ENCODE measurements at places on chromosomes 13 and 19. TPM values are rescaled to one million over a fixed set of nuclear protein-coding genes. Genes with fewer than 3 reads are reported as not detected.

DNA sequence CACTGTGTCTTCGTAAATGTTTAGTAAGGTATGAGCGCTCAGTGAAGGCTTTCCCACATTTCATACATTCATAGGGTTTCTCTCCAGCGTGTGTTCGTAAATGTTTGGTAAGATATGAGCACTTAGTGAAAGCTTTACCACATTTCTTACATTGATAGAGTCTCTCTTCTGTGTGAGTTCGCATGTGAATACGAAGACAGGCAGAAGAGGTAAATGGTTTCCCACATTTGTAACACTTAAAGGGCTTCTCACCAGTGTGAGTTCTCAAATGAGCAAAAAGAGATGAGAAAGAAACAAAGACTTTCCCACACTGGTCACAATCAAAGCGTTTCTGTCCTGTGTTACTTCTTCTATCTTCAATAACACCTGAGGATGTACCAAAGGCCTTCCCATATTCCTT, 31.3 kb downstream of the ZNF560 start:
- no peak for DNase-seq

DNA sequence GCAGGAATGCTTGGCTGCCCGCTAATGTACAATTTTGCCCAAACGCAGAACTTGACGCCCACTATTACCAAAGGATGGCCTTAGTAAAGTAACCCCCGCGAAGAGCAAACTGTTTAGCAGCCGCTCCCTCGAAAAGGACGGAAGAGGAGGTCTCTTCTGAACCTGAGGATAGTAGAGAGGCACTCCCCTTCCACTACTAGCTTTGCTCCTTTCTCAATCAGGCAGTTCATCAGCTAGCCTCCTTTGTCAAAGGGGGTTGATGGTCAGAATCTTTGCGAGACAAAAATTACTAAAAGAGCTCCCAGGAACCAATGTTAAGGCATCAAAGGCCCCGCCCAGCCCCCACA, 534 bp downstream of the CAB39L start:
- no peak for DNase-seq

DNA sequence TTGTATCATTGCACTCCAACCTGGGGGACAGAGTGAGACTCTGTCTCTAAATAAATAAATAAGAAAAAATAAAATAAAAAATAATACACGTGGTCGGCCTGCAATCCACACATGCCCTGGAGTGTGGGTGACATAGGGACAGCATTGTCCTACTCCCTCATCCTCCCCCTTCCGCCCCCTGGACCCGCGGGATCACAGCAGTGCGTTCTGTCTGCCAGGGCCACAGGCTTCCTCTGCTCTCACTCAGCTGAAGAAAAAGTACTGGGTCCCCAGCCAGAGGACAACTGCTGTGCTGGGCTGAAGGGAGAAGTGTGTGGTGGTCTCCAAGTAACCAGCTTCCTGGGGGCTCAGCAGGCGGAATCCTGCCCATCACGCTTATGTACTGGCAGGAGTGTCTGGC, 6.3 kb downstream of the BCAT2 start:
- no peak for DNase-seq

DNA sequence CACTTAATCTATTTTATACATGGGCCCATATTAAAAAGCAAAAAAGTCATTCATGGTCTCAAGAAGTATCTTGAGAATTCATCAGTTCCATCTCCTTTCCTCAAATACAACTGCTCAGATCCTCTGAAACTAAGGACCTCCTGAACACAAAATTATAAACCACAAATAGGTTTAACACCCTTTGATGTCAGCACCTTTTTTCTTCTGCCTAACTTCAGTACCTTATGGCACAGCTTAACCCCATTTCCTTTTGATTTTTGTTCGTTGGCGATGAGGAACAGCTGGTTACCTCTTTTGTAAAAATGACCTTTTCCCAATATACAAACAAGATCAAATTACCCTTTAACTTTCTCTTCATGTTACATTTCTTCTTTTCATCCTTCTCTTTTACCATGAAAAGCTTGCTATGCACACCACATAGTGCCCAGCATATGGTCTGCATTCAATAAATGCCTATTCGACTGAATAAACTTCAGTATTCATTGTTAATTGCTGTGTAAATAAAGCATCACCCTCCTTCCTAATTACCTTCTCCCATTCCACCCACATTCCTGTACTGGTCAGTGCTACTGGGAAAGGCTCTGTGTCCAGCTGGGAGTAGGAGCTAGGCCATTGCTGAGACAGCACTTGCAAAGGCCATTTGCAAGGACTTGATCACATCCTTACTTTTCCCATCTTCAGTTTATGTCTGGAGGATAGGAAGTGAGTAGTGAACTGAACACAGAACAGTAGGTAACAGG, 317.9 kb downstream of the SHISA2 start:
- no peak for DNase-seq

- no peak for DNase-seq
Observed at GRCh38 chr13:52906122-52906903, 57.9 kb upstream of the PCDH8 start.

GRCh38 chr13:48175185-48175584, 57.8 kb upstream of the ITM2B start:
- no peak for DNase-seq

DNA sequence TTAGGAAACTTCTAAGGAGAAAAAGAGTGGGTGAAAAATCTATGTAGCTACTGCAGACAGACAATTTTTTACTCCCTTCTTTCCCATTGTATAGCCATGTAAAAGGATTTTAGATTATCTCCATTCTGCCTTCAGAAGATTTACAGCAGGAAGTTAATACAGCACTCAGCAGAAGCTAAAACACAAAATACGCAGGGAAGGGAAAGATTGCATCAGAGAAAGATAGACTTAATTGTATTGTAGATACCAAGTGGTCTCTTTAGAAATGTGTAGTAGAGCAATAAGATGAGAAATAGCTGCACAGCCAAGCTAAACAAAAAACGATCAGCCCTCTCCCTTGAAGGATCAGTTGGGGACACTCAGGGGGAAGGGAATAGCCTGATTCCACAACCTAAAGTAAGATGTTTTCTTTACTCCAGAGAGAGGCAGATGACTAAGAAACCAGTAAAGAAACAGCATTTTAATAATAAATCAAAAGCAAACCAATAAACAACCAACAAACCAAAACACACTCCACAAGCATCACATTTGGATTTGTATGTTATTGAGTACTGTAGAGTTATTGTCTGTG, 236.7 kb upstream of the SLITRK1 start:
- no peak for DNase-seq

DNA sequence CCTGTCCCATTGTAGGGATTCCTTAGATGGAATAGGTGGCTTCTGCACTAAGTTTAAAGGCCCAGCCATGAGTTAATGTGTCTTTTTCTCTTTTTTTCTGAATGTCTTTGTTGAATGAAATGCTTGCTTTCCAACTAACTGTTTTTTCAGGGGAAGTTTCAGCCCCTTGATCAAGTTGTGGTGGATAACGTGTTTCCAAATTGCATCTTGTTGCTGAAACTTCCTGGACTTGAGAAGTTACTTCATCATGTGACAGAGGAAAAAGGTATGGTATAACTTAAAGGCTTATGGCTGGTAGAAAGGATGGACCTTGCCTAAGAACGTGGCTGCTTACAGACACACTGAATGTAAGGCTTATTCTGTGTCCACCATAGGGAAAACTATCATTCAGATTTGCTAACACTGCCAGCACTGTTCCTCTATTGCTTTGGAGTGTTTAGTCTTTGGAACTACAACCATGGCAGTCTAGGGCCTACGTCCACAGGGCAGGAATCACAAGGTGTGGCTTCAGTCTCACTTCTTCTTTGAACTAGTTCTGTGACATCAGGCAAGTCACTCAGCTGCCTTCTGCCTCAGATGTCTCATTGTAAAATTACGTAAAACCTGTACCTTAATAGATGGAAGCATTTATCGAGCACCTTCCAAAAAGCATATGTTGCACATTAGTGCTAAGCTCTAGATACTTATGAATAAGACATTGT, 25.3 kb downstream of the RNASEH2B start:
- DNase-seq, result no peak

DNA sequence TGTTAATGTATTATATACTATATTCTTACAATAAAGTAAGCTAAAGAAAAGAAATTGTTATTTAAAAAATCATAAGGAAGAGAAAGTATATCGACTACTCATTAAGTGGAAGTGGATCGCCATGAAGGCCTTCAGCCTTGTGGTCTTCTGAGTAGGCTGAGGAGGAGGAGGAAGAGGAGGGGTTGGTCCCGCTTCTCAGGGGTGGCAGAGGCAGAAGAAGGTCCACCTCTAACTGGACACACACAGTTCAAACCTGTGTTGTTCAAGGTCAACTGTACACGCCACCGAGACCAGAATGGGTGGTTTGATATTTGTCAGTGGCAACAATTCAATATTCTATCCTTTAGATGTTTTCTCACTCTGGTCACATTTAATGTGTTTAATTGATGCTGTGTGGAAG, 67.2 kb downstream of the ALOX5AP start:
- no peak for DNase-seq

DNA sequence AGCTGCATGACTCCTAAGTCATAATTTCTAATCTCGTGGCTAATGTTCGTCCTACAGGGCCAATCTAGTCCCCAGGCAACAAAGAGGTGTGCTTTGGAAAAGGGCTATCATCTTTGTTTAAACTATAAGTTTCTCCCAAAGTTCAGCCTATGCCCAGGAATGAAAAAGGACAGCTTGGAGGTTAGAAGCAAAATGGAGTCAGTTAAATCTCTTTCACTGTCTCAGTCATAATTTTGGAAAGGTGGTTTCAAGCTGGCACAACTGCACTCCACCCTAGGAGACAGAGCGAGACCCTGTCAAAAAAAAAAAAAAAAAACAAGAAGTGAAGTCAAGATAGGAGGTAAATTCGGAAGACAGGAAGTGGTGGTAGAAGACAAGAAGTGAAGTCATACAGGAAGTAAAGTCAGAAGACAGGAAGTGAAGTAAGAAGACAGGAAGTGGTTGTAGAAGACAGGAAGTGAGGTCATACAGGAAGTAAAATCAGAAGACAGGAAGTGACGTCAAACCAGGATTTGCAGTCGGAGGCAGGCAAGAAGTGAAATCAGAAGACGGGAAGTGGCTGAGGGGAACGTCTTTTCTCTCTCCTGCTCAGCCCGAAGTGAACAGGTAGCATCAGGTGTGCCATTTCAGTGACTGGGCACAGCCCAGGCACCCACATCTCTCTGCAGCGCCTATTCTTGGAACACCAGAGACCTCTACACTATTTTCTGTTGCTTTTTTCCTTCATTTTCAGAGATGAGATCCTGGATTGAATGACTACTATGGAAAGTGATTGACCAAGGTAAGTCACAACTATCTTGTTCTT, 32.2 kb downstream of the GP6 start:
- no peak for DNase-seq

DNA sequence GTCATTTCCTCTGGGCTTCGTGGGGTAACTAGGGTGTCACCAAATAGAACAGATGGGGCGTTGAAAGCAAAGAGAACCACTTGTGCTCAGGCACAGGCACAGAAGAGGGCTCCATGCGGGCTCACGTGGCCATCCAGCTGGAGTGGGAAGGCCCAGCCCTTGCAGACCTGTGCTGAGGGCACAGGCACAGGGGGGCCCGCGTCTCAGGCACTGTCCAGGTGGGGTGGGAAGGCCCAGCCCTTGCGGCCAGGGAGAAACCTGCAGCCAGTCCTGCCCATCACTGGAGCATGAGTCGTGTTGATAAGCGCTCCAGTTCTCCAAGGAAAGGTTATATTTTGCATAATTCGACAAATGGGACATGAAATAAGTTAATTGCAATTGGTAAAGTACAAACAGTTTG, 57.5 kb downstream of the SLC7A9 start:
- no peak for DNase-seq

GRCh38 chr13:113337556-113337955, 26.4 kb downstream of the GRTP1 start:
- peak; percentile 64 for DNase-seq

DNA sequence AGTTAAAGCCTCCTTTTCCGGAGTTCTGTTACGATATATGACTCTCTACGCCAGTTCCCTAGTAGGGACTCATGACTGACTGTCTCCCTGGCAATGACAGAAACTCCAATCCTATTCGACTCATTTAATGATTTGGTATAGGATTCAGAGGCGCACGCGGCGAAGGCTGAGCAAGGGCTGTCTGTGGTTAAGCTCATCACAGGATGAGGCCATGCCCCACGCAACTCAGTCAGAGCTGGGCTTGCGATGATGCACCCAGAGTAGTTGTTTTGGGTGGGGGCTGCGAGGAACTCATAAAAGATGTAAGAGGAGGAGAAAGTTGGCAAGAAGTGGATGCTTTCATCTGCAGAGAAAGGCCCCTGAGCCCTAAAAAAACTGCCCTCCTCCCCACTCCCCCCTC, 468 bp upstream of the SERTM1 start:
- DNase-seq, result no peak

- DNase-seq, result no peak
Observed at GRCh38 chr13:24802074-24802473, 38.1 kb downstream of the RNF17 start.

DNA sequence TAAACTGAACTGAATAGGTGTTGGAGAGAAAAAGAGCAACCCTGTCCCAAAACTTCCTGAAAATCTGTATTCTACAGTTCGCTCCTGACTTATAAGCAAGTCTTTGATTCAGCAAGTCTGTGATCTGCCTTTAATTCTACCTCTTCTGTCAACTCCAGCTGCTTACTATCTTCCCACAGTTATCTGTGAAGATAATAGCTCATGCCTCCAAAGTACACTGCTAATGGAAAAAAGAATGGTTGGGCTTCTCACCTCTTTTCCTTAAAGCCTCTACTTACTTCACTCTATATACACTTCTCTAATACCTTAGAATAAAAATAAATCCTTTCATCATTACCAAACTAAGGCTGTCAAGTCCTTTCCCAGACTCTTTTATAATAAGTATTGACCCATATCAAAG, 391.5 kb upstream of the MIR17HG start:
- DNase-seq, result no peak

GRCh38 chr19:10033614-10034013, 20.3 kb downstream of the RDH8 start:
- DNase-seq, result no peak

DNA sequence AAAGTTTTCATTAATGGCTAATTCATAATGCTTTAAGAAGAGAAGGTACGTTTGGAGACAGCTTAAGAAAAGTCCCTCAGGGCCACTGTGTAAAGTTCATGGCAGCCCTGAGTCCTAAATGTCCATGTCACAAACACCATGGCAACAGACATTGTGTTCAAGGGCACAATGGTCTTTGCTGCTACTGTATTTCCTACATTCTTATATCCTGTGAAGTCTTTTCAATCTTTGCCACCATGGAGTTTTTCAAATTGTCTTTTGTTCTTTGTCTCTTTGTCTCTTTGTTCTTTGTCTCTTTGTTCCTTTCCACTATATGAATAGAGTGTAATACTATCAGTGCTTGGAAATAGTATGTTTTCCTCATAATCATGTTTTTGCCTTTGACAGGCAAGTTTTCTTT, 178.8 kb downstream of the VWA8 start:
- no peak for DNase-seq

- no peak for DNase-seq
Observed at GRCh38 chr13:71054358-71054757, 812.6 kb downstream of the DACH1 start.

Gene CALR3
- not detected for total RNA-seq

Gene SUGT1
- 51.5 TPM for total RNA-seq

Gene ERICH6B
- not detected for total RNA-seq

Gene TSPAN16
- not detected for total RNA-seq

Gene MBOAT7
- total RNA-seq, result 64.4 TPM

Gene PNMA8B
- 1.3 TPM for total RNA-seq

Gene SLC15A1
- 10.2 TPM for total RNA-seq

Measured in kidney (tissue), 22 donors.